Natural killer cell (primary cell): ENCODE measurements at places on chromosomes 2 and 18. TPM values are rescaled to one million over a fixed set of nuclear protein-coding genes. Genes with fewer than 3 reads are reported as not detected.

- DNase-seq = no peak
- no peak overlapping the region for H3K4me3 ChIP-seq
- H3K27ac ChIP-seq = no peak overlapping the region
- H3K27me3 ChIP-seq = no peaks in the 10 kb centered on the region
- no peaks in the 10 kb centered on the region for H3K36me3 ChIP-seq
Observed at GRCh38 chr2:223643309-223643708, 41.1 kb upstream of the SCG2 start.

UGT1A8 gene
- not detected for total RNA-seq

- no peaks in the 10 kb centered on the region for H3K36me3 ChIP-seq
- H3K27me3 ChIP-seq = no peaks in the 10 kb centered on the region
- H3K27ac ChIP-seq = no peak overlapping the region
- H3K4me3 ChIP-seq = no peak overlapping the region
Observed at GRCh38 chr18:14941256-14941655, 193.3 kb downstream of the ANKRD30B start.

DNA sequence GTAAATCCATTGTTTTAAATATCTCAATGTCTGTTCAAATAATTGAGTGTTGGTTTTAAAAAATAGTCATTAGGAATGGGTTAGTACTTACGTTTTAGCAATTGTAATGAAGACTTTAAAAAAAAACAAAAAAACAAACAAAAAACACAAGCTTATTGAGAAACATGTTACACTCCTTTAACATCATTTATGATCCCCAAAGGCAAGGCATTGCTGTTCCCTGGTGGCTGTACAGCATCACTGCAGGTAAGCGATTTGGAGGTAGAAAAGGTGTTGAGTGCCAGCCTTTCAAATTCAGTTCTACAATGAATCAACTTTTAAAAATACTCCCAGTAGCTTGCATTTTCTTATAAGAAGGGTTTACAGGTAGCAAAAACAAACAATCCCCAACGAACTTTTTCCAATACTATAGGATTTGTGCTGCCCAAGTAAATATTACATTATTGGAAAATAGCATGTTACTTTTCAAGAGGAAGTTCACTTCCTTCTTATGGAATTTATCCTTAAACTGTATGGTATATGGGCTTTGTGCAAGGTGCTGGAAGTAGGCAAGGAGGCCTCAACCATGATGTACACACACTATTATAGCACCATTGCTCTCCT, 27.5 kb downstream of the CNRIP1 start:
- no peak overlapping the region for H3K4me3 ChIP-seq
- no peaks in the 10 kb centered on the region for H3K4me1 ChIP-seq
- no peak overlapping the region for H3K27ac ChIP-seq
- DNase-seq = peak; percentile 55
- H3K27me3 ChIP-seq = no peaks in the 10 kb centered on the region

M1AP gene
- not detected for total RNA-seq

EPG5 gene
- total RNA-seq = 81.3 TPM

- no peaks in the 10 kb centered on the region for H3K36me3 ChIP-seq
- no peak overlapping the region for H3K27ac ChIP-seq
- no peak for DNase-seq
- peaks cover 29% of the 10 kb centered on the region for H3K4me1 ChIP-seq
- no peak overlapping the region for H3K4me3 ChIP-seq
Observed at GRCh38 chr2:234453216-234453615, 43.7 kb downstream of the ARL4C start.

COLEC11 gene
- total RNA-seq = 0.61 TPM

CAPN14 gene
- 0.43 TPM for total RNA-seq

CIDEA gene
- not detected for total RNA-seq

SRD5A2 gene
- total RNA-seq = not detected

DNA sequence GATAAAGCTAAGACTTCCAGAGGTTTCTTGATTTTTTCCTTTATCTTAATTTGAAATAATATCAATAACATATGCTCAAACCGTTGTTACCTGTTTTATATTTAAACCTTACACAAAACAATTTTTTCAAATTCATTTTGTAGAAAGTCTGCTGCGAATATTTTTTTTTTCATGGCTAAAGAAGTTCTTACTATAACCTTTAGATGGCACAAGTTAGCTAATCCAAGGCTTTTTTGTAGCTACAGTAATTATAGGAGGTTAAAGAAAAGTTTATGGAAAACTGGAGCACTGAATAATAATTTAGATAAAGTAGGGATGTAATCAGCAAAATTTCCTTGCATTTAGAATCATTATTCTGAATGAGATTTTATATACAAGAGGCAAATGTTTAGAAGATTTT, 78.0 kb upstream of the PNPT1 start:
- no peak for DNase-seq
- H3K4me1 ChIP-seq = no peaks in the 10 kb centered on the region
- H3K4me3 ChIP-seq = no peak overlapping the region

HAAO gene
- total RNA-seq = 0.68 TPM

DNA sequence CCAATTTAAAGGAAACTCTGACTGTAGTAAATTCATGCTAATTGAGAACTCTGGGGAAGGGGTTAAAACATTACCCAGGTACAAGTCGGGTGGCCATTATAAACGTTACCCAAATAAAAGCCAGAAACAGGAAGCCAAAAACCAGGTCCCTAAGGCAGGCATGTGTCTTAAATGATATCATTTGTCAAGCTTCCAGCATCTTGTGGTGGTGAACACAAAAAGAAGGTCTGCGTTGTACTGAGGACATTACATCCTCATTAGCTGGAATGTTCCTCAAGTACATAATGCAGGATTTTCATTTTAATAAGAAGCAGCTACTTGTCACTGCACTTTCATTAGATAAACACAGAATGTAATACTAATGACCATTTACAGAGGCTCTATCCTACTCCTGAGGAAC, 10.9 kb downstream of the PTGR3 start:
- H3K4me1 ChIP-seq = no peaks in the 10 kb centered on the region
- H3K27me3 ChIP-seq = no peaks in the 10 kb centered on the region
- DNase-seq = no peak
- no peak overlapping the region for H3K4me3 ChIP-seq
- peaks cover 13% of the 10 kb centered on the region for H3K36me3 ChIP-seq
- H3K27ac ChIP-seq = no peak overlapping the region

- DNase-seq = no peak
- peaks cover 20% of the 10 kb centered on the region for H3K4me1 ChIP-seq
- no peak overlapping the region for H3K27ac ChIP-seq
- H3K36me3 ChIP-seq = no peaks in the 10 kb centered on the region
- H3K4me3 ChIP-seq = no peak overlapping the region
- no peaks in the 10 kb centered on the region for H3K27me3 ChIP-seq
Observed at GRCh38 chr18:76412010-76412817, 82.8 kb downstream of the ZNF516 start.

- no peak overlapping the region for H3K27ac ChIP-seq
- DNase-seq = no peak
- H3K4me3 ChIP-seq = no peak overlapping the region
- H3K36me3 ChIP-seq = no peaks in the 10 kb centered on the region
- no peaks in the 10 kb centered on the region for H3K4me1 ChIP-seq
- no peaks in the 10 kb centered on the region for H3K27me3 ChIP-seq
Observed at GRCh38 chr2:214628091-214628490, 181.4 kb downstream of the BARD1 start.

- H3K4me3 ChIP-seq = no peak overlapping the region
- no peaks in the 10 kb centered on the region for H3K4me1 ChIP-seq
- no peak for DNase-seq
- no peaks in the 10 kb centered on the region for H3K27me3 ChIP-seq
- no peak overlapping the region for H3K27ac ChIP-seq
Observed at GRCh38 chr18:191725-192124, 33.4 kb downstream of the USP14 start.

- H3K4me1 ChIP-seq = peaks cover 6% of the 10 kb centered on the region
- H3K27me3 ChIP-seq = peaks cover 3% of the 10 kb centered on the region
- peak; percentile 59 for DNase-seq
- H3K36me3 ChIP-seq = no peaks in the 10 kb centered on the region
- H3K27ac ChIP-seq = no peak overlapping the region
Observed at GRCh38 chr2:127695491-127696472, 5.5 kb upstream of the SFT2D3 start.

LIPG gene
- total RNA-seq = not detected

DNA sequence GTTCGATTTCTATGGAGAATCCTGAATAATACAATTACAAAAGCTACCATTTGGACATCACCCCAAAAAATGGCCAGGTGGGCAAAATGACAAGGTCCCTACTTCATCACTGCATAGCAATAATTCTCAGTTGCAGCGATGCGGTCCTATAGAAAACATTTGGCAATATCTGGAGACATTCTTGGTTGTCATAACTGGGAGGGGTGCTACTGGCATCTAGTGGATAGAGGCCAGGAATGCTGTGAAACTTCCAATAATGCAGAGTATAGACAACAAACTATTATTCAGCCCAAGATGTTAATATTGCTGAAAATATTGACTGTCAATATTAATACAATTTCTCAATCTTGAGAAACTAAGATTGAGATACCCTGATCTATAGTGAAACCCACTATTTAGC, 637.8 kb upstream of the PKDCC start:
- H3K4me3 ChIP-seq = no peak overlapping the region
- no peaks in the 10 kb centered on the region for H3K27me3 ChIP-seq
- no peaks in the 10 kb centered on the region for H3K4me1 ChIP-seq
- no peaks in the 10 kb centered on the region for H3K36me3 ChIP-seq
- no peak overlapping the region for H3K27ac ChIP-seq
- no peak for DNase-seq
